Smooth muscle cell of the brain vasculature (primary cell): ENCODE measurements at places on chromosomes 13 and 19.

DNA sequence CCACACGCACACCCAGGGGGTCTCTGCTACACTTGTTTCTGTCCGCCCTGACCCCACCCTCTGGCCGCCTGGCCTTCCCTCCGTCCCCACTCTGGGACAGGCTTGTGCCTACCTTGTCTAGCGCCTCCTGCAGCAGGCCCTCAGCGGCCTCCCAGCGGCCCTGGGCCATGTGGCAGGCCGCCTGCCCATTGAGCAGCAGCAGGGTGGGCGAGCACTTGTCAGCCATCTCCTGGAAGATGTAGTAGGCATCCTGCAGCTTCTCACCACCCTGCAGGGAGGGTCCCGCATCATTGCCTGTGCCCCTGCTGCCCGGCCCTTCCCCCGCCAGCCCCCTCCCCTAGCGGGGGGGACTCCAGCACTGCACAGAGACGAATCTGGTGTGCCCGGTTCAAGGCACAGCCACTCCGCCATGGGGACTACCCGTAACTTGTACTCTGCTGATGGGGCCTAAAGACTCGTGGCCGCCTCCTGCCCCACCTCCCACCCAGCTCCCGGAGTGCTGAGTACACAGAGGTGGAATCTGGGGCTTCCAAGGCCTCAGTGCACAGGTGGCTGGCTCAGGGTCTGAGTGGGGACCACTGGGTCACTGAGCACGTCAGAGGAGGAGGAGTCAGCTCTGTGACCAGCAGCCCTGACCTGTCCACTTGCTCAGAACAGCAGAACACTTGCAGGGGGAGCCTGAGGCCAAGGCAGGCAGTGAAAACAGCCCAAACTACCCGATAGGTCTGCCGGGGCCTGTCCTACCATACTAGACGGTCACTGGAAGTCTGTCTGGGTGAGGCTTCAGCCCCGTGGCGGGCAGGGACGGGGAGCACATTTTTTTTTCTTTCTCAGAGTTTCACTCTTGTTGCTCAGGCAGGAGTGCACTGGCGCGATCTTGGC lies 7.4 kb upstream of the CERS1 start:
- DNase-seq, result no peak

DNA sequence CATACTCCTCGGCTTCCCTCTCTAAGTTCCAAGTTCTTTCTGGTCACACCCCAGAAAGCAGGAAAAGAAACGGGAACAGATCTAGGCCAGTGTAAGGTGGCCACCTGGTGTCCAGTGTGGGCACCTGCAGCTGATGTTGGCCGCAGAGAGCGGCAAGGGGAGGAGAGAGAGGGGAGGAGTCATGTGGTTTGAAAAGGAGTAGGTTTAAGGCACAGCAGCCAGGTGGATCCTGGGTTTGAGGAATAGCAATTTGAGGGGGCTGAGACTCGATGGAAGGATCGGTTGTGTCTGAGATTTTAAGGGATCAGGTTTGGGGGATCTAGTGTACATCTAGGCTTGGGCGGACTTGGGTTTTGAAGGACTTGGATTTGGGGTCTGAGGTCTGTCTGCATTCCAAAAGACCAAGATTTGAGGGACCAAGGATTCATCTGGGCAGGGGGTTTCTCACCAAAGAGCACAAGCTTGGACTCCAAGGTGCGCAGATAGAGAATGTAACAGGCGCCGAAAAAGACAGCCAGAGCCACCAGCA lies 1.2 kb downstream of the RABAC1 start:
- peak; percentile 57 for DNase-seq

DNA sequence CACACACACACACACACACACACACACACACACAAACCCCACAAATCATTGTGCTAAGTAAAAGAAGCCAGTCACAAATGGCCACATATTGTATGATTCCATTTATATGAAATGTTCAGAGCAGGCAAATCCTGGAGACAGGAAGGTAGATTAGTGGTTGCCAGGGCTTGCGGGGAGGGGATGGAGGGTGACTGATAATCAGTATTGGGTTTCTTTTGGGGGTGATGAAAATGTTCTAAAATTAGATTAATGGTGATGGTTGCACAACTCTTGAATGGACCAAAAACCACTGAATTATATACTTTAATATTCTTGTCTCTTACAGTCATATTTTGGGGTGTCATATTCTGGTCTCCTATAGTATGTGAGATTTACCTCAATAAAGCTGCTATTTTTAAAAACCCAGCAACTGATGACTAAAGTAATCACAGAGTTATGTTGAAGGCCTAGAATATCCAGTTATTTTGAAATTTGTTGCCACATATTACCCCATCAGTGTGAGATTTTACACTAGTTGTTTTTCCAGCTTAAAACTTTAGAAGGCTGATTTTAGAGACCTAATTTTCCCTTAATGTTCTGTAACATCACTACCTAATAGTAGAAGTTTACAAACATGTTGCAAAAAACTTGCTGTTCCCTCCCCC lies 20.3 kb downstream of the FLT1 start:
- no peak for DNase-seq

GRCh38 chr19:5826531-5827341 lies 12.8 kb downstream of the FUT6 start:
- no peak for DNase-seq

DNA sequence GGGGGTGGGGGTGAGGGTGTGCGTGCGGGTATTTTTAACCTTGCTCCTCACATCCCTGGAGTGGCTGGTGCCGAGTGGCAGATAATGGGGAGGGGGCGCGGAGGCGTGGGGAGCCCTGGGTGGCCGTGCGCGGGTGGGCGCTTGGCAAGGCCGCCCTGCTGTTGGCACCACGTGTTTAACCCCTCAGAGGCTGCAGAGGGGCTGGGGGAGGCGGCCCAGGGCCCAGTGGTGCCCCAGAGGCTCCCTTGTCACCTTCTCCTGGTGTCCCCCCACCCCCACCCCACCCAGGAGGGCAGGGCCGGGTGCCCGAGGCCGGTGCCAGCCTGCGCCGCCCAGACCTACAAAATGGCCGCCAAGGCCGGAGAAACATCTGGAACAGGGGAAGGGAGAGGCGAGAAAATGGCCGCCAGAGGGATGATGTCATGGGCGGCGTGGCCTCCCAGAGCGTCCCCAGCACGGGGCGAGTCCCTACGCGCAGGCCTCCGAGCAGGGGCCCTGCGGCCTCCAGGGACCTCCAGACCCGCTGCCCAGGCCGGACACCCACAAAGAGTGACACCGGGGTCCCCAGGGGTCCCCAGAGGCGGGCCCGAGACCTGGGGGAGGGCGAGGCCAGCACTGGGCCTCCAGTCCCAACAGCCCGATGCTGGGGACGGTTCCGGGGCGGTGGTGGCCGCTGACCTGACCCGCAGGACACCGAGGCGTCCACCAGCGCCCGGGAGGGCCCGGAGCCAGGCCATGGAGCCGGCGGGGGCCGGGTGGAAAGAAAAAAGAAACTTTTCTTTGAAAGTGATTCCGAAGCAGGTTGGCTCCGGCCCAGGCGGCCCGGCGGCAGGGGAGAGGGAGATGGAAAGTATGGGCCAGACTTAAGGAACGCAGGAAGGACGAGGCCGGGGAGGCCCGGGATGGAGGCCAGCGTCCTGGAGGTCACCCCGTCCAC lies 38.2 kb downstream of the NFIC start:
- peak; percentile 67 for DNase-seq

DNA sequence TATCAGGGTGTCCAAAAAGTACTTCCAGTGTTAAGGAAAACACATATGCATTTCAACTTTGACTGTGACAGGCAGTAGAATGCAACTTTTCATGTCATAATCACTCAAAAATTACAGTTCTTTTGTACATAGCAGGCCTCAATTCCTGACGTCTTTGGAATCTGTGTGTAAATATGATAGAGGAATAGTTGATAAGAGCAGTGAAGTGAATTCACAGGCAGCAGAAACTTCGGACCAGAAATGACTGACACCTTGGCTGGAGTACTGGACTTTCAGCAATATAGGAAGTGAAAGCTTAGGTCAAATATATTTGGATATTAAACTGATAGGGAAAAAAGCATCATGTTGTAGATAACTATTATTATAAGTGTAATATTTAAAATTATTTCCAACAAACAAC lies 1741.2 kb upstream of the PCDH20 start:
- no peak for DNase-seq

DNA sequence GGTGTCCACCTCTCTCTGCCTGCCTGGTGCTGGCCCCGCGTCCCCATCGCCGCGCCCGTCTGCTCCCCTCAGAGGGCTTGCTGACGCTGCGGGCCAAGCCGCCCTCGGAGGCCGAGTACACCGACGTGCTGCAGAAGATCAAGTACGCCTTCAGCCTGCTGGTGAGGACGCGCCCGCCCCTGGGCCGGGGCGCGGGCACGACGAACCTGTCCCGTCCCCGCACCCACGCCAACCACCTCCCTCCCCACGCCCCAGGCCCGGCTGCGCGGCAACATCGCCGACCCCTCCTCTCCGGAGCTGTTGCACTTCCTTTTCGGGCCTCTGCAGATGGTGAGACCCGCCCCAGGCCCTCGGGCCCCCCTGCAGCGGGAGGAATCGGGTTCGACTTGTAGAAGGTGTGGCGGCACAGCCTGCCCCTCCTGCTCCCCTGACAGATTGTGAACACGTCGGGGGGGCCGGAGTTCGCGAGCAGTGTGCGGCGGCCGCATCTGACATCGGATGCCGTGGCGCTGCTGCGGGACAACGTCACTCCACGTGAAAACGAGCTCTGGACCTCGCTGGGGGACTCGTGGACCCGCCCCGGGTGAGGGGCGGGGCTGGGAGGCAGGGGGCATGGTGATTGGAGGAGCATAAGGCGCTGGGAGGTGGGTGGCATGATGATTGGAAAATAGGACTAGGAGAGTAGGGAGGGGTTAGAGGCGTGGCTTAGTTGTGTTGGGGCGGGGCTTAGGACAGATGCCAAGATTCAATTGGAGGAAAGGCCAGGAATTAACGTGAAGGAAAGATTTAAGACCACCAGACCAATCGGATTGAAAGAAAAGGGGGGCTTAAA lies 6.6 kb downstream of the EPS8L1 start:
- no peak for DNase-seq

DNA sequence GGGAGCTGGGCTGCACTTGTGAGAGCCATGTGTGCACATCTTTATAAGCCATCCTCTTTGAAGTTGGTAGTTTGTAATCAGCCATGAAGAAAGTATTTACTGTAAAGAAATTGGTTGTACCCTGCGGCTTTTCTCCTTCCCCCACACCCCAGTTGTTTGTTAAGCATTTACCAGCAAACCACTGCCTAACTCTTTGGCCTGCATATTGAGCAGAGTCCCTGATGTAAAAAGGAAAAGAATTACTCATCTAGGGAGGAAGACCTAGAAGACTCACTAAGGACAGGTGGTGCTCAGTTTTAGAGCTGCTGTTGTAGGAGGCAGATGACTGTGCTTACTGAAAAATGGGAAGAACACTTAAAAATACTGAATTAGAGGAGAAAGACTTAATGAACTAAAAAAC lies 245.3 kb downstream of the PCCA start:
- DNase-seq, result no peak

- no peak for DNase-seq
These were observed 2.4 kb upstream of the RGL3 start for GRCh38 chr19:11421371-11422098.

- no peak for DNase-seq
These were observed 14.3 kb downstream of the VSTM2B start for GRCh38 chr19:29540114-29540513.

DNA sequence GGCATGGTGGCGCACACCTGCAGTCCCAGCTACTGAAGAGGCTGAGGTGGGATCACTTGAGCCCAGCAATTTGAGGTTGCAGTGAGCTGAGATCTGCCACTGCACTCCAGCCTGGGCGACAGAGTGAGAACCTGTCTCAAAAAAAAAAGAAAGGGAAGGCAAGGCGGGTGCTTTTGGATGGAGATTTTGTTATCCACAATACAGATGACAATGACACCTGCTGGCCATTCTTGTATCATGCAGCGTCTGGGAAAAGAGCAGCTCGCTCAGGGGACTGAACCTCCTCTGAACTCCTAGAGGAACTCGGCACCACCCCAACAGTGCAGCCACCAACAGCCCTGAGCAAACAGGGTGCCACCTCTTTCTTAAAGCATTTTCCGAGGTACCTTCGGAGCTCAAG lies 22.8 kb downstream of the HAUS8 start:
- no peak for DNase-seq

DNA sequence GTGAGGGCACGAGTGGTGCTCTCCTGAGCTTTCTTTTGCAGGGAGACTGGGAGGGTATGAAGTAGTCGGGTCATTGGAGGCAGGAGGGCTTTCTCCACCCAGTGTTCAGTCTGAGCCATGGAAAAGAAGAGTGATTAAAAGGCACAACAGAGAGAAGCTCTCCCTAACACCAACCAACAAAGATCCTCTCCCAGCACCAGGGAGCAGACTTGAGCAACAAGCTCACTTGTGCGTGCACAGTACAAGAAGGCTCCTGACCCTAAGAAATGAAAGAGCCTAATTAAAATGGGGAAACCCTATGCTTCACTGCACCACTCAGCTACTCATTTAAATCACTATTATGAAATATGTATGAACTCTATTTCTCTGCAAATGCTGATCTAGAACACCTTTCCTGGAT lies 276.3 kb upstream of the SOX21 start:
- no peak for DNase-seq

DNA sequence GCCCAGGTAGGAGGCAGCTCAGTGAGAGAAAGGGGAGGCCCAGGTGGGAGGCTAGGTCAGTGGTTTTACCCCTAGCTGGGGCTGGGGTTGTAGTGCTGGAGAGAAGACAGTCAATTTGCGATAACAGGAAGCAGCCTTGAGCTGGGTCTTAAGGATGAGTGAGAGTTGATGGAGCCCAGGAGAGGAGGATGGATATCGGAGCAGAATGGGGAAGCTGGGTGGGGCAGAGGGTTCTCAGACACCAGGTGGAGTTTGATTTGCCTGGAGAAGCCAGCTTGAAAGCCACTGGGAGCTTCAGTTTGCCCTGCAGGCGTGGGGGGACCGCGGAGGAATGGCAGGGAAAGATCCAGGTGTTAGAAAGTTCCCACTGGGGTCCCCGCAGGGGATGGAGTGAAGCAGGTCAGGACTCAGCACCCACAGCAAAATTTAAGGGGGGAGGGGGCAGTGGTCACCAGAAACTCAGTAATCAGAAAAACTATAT lies 836 bp upstream of the CDC42EP5 start:
- no peak for DNase-seq

GRCh38 chr19:49458567-49458903 lies 5.5 kb downstream of the ALDH16A1 start:
- DNase-seq, result no peak

DNA sequence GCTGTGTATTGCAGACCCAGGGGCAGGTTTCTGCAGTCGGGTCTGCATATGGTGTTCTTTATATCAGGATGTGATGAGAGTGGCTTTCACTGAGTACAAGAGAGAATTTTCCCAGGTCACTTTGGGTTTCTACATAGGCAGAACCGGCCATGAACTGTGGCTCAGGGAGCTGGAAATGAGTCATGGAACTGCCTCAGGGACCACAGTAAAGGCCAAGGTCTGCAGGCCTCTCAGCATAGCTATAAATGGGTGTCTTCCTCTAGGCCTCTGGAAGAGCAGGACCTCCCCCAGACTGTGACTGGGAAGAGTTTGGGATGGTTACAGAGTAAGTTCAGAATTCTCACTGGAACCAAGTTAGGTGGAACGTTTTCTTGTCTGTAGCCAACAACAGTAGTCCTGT lies 51.8 kb upstream of the ZNF681 start:
- DNase-seq, result no peak
